ENCODE measurements at places on chromosomes 6 and 20. TPM values are rescaled to one million over a fixed set of nuclear protein-coding genes. Genes with fewer than 3 reads are reported as not detected.
A peak's percentile ranks its signal among the peaks of the same experiment; 100 is the strongest.

The POM121L2 gene
- total RNA-seq, result not detected

The FUT9 gene
- not detected for total RNA-seq

The GSTA1 gene
- not detected for total RNA-seq

The CEP85L gene
- 14.3 TPM for total RNA-seq

The TTLL9 gene
- under 0.01 TPM for total RNA-seq

DNA sequence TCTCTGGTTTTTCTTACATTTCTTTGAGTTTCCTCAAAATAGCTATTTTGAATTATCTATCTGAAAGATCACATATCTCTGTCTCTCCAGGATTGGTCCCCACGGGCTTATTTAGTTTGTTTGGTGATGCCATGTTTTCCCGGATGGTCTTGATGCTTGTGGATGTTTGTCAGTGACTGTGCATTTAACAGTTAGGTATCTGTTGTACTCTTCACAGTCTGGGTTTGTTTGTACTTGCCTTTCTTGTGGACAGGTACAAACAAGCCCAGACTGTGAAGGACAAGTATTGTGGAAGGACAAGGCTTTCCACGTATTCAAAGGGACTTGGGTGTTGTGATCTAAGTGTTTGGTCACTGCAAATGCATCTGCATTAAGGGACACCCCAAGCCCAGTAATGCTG, 49.9 kb upstream of the TOP1 start:
- DNase-seq, result no peak

DNA sequence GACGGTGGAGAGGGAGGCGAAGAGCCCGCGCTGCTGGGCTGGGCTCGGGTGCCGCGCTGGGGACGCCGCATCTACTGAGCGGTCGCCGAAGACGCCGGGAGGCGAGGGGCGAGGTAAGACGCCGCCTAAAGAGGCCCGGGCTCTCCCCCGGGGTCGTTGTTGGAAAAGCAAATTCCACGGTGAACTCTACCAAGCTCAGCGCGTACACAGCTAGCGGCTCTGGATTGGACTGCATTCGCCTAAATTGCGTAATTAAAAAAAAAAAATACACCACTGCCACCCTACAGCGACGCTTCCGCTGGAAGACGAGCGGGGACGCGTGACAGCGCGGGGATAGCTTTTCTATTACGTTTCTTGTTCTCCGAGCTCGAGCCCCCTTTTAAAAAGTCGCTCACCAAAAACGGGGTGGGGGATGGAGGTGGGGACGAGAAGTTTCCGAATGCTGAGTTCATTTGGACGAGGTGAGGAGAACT, 92.0 kb upstream of the PRDM1 start:
- DNase-seq, result peak; percentile 15

DNA sequence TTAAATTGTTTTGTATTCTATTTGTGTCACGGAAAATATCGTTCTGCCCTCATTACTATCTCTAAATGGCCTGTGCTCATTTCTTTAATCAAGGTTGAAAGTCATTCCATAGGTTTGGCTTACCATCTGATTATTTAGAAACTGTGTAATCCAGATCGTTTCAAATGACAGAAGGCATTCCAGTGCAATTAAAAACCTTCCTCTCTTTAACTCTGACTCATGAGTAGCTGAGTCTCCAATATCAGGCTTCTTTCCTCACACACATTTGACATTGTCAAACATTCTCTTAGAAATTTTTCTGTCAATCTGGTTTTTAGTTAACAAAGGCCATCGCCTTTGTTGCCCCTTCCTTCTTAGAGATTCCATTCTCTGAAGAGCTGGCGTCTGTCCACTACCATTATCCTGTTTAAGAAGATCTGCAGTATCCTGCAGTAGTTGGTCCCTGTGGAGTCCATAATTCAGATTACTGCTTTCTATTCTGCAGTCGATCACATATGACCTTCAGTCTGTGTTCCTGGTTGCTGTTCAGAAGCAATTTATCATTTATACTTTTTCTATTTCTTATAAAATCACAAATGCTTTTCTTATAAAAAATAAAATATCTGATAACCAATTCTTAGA, 3.9 kb upstream of the TRDN start:
- no peak for DNase-seq

DNA sequence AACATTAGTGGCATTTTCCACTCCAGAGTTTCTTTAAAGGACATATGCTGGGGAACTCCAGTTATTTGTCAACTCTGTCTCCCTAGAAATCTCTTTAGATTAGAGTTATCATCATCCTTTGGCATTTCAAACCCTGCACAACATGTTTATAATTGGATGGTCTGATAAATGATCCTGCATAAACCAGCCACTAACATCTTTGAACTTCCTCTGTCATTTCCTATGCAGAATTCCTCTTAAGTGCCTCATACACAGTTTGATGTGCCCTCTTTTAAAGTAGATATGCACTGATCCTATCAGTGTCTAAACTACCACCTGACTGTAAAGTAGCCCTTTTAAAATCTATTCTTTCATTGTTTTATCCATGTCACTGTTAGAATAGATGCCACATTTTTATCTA, 306.3 kb upstream of the IRAK1BP1 start:
- DNase-seq, result peak; percentile 19

DNA sequence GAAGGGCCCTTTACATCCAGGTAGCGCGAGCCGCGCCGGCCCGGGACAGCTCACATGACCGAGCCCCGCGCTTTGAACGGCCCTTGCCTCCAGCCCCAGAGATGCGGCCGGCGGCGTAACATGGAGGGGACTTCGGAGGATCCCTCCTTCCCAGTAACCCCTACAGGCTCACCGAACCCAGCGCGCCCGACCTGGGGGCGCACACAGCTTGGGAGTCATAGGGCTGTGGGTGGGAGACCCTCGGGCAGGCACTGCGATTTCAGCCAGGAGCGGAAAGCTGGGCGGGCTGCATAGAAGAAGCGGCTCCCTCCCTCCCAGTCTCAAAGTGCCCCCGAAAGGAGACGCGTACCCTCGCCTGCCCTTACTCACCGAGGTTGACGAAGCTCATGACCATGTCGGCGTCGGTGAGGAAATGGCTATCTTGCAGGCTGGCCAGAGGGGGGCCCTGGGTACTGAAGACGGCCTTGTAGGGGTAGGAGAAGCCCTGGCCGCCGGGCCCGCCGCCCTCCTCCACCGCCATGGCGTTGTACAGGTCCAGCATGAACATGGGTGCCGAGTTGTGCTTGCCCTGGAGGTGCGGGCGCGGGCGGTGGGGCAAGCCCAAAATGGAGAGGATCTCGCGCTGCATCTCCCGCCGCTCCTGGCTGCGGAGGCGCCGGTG, 975 bp downstream of the BMP7 start:
- DNase-seq, result no peak

DNA sequence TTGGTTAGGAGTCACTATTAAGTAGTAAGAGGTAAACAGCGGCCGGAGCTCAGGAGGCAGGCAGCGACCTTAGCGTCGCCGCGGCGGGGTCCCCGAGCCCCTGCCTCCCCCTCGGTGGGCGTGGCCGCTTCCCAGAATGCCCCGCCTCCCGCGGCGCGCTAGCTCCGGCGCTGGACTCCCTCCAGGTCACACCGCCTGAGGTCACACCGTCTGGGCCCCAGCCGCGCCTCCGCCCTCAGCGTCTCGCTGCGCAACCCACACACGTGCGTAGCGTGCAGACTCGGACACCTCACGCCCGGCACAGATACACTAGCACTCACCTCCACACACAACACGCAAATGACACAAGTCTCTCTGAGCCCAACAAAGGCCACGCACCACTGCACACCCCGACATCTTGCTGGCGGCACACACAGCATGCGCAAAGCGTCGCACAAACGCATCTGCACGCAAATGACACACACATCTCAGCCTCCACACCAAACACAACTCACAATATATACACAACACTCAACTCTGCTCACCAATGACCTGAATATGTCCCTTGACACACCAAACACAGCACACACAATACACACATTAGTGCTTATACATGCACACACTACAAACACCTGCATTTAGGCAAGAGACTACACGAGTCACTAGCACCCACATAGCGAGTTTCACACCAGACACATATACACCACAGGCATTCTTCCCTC, 17.6 kb upstream of the CDKN1A start:
- peak; percentile 46 for DNase-seq

- DNase-seq, result peak; percentile 43
Measured at GRCh38 chr6:41505122-41506049, 40.8 kb upstream of the FOXP4 start.

DNA sequence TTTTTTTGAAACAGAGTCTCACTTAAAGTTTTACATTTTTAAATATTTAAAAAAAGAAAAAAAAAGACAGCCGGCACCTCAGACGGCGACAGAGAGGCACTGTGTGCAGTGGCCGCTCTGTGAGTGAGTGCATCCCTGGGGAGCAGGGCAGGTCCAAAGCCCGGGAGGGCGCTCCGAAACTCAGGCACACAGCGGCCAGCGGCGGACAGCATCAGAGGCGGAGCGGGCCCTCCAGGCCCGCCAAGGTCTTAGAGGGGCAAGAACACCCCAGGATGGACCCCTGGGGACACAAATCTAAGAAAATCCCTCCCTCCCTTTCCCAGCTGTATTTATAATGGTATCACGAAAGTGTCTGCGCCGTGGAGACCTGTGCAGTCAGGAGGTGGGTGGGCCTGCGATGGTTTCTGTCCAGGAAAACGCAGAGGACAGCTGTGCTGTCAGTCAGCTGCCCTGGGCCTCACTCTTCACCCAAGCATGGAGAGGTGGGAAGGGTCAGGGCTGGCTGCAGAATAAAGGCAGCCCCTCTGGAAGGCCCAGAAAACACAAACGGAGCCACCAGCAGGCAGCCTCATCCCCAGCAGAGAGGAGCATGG, 43.8 kb downstream of the TAF4 start:
- no peak for DNase-seq

GRCh38 chr20:353166-353565, 6.3 kb downstream of the NRSN2 start:
- no peak for DNase-seq

GRCh38 chr20:22623211-22623610, 38.8 kb upstream of the FOXA2 start:
- no peak for DNase-seq

GRCh38 chr20:59291740-59292383, 8.5 kb upstream of the EDN3 start:
- DNase-seq, result no peak

DNA sequence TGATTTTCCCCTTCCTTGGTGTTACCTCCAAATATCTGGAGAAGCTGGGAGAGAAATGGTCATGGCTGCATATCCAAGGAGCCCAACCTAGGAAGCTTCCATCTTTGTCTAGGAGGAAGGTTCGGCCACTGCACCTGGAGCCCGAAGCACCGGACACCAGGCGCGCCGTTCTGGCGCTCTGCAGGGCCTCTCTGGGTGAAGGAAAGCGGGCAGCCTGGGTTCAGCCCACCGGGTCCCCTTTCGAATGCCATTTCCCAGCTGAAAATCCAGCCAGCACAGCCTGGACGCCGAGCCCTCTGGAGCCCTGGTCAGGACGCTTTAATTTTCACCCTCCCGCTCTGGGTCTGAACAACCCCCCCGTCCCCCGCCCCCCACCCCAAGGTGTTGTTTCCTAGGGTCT, 1.2 kb downstream of the LINC00237 start:
- DNase-seq, result no peak

- peak; percentile 88 for DNase-seq
Measured at GRCh38 chr6:159716247-159717096, 10.8 kb upstream of the WTAP start.

GRCh38 chr6:126447367-126447766, 107.5 kb downstream of the CENPW start:
- no peak for DNase-seq

DNA sequence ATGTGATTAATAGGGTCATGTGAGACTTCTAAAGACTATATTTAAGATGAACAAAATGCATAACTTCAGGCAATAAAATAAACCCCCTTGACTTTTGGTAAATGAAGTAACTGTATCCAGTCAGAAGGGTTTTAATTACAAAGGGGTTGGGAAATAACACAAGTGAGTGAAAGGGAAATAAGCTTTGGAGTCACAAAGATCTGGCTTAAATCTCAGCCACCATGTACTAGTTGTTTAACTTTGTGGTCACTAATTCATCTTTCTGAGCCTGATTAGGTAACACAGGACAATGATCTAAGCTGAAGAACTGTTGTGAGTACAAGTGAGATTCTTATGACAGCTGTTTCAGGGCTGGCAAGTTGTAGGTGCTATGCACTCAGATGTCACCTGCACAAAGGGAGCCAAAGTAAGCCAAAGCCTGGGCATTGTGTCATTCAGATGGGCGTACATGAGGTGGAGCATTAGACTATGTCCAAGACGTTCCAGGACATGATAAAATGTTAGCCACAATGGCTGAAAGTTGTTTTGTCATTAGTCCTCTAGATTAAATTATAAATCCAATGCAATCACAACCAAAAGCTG, 13.8 kb downstream of the TOMM34 start:
- DNase-seq, result no peak

DNA sequence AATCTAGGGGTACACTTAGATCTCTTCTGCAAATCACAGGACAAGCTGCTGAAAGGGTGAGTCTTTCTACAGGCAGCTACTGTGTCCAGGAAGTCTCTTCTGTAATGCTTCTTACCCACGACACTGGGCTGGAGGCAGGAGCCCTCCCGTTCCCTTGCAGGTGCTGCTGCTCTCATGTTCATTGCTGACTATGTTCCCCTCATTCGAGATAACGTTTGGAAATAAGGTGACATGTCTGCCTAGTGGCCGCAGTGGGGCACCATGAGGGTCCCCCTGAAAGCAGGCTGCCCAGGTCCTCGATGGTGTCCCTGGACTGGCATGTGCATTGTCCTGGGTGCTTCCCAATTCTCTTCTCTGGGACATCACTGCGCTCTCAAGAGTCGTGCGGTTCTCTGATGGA, 74.7 kb downstream of the SYNJ2 start:
- no peak for DNase-seq

DNA sequence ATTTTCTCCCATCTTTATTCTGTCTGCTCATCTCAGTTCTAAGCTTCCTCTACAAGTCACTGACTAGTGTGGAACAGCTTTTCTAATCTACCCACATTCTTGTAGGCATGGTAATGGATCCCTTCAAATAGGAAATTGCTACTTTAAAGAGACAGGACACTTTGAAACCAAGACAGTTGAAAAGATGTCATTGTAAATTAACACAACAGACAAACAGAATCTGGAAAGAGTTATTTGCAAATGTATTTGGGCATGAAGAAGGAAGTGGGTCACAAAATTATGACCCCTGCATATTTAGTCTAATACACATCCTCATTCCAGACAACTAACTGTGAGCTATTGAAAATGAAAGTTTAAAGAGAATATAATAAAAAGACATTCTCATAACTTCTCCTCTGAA, 298.2 kb upstream of the MARCKS start:
- DNase-seq, result peak; percentile 33

- DNase-seq, result no peak
Measured at GRCh38 chr6:7045331-7045730, 62.4 kb upstream of the RREB1 start.

- DNase-seq, result no peak
Measured at GRCh38 chr6:44043479-44044153, 83.6 kb downstream of the MRPL14 start.

DNA sequence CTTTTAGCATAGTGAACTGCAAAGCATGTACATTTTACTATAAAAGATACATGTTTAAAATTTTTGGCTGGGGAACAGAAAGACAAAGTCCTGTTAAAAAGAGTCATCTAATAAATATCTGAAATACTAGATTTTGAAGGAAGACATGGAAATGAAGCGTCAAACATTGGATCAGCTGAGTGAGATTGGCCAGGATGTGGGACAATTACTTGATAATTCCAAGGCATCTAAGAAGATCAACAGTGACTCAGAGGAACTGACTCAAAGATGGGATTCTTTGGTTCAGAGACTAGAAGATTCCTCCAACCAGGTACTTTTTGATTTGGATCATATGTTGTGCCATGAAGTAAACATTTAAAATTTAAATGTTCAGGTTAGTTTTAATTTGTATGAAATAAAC, 162.3 kb downstream of the UTRN start:
- no peak for DNase-seq

Data from lung microvascular endothelial cell (primary cell).